ENCODE measurements at places on chromosomes 2 and 18.

GRCh38 chr2:124983595-124983994 is 958.5 kb downstream of the CNTNAP5 start:
- peak; percentile 88 for DNase-seq

GRCh38 chr2:224343226-224343625 is 58.7 kb downstream of the FAM124B start:
- no peak for DNase-seq

GRCh38 chr18:37598966-37599896 is 33.6 kb upstream of the CELF4 start:
- DNase-seq: no peak

- no peak for DNase-seq
These were observed 8.1 kb upstream of the TMEM200C start for GRCh38 chr18:5903386-5903785.

GRCh38 chr18:43893001-43893637 is 615.8 kb upstream of the SYT4 start:
- DNase-seq: peak; percentile 94

GRCh38 chr2:84022810-84023431 is 436.2 kb downstream of the SUCLG1 start:
- peak; percentile 38 for DNase-seq

- DNase-seq: no peak
These were observed 650.6 kb downstream of the SLC4A3 start for GRCh38 chr2:220278022-220278421.

DNA sequence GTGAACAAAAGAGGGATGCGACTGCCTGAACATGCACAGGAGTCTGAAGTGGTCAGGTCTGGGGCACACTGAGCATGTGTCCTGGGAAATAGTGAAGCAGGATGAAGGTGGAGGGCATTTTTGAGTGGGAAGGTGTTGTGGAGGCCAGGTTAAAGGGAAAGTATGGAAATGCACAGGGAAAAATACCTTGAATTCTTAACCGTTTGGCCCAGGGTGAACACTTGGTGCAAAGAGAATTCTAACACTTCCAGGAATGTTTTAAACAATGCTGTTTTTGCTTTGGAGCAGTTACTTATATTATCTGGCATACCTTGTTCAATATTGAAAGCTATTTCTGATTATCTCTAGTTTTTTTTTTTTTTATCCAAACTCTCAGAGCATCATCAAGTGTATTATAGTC is 623.5 kb downstream of the DCC start:
- no peak for DNase-seq

DNA sequence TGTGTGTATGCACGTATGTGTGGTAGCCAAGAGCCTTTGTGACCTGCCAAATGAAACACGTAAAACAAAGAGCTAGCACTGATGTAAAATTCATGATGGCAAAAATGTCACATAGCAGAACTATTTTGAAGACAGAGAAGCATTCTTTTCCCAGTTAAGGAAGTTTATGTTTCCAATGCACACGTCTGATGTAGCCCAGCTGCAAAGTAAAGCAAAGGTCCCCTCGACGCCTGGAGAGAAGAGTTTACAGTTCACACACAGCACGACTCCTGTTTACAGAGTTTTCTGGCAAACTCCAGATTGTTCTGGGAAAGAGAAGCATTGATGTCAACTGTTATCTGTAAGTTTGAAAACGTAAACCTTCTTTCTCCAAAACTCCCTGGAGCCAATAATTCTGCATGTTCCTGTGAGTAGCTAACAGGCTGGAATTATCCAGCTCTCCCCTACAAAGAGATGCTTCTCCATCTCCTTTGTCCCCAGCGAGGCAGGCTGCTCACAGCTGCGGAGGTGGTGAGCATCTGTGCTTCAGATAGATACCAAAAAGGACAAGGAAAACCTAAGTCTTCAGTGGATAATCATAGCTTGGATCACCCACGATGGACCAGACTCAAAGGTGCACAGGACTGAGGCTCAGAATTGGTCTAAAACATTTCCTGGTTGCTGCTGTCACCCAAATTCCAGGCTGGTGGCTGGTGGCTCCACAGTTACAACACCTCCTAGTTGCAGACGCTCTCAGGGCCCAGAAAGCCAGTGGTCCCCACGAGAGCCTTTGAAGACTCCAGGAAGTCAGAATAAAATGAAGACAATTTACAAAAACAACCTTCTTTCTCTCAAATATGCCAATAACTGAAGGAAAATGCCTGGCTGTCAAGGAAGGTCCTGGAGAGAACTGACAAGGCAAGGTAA is 87.4 kb downstream of the COL6A3 start:
- DNase-seq: peak; percentile 56

GRCh38 chr2:178513876-178514275 is 33.6 kb downstream of the PLEKHA3 start:
- peak; percentile 20 for DNase-seq

DNA sequence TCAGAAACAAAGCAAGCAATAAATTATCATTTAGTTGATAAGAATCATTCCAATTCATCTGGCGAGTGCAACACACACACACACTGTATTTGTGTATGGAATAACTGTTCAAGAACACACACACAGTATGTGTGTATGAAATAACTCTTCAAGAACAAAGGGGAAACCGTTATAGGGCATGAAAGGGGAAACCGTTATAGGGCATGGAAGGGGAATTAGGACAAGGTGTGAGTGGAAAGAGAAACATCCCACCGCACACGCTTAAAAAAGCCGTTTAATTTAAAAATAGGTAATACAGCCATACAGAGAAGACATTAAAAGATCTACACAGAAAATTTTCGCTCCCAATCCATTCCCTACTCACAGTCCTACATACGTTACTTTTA is 607 bp upstream of the TSN start:
- no peak for DNase-seq

DNA sequence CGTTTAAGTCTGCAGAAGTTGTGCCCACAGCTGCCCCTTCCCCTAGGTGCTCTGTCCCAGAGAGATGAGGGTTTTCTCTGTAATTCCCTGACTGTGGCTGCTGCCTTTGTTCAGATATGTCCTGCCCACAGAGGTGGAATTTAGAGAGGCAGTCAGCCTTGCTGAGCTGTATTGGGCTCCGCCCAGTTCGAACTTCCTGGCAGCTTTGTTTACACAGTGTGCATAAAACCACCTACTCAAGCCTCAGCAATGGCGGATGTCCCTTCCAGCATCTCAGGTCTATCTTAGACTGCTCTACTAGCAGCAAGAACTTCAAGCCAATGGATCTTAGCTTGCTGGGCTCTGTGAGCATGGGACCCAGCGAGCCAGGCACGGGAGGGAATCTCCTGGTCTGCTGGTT is 48.1 kb downstream of the LHCGR start:
- DNase-seq: no peak

GRCh38 chr18:23135550-23136325 is 453 bp downstream of the CABLES1 start:
- peak; percentile 64 for DNase-seq

GRCh38 chr2:207891086-207891844 is 121.6 kb upstream of the FZD5 start:
- no peak for DNase-seq

GRCh38 chr2:241633561-241633960 is 3.4 kb downstream of the THAP4 start:
- DNase-seq: no peak

GRCh38 chr2:75790814-75791467 is 80.2 kb upstream of the GCFC2 start:
- DNase-seq: no peak

DNA sequence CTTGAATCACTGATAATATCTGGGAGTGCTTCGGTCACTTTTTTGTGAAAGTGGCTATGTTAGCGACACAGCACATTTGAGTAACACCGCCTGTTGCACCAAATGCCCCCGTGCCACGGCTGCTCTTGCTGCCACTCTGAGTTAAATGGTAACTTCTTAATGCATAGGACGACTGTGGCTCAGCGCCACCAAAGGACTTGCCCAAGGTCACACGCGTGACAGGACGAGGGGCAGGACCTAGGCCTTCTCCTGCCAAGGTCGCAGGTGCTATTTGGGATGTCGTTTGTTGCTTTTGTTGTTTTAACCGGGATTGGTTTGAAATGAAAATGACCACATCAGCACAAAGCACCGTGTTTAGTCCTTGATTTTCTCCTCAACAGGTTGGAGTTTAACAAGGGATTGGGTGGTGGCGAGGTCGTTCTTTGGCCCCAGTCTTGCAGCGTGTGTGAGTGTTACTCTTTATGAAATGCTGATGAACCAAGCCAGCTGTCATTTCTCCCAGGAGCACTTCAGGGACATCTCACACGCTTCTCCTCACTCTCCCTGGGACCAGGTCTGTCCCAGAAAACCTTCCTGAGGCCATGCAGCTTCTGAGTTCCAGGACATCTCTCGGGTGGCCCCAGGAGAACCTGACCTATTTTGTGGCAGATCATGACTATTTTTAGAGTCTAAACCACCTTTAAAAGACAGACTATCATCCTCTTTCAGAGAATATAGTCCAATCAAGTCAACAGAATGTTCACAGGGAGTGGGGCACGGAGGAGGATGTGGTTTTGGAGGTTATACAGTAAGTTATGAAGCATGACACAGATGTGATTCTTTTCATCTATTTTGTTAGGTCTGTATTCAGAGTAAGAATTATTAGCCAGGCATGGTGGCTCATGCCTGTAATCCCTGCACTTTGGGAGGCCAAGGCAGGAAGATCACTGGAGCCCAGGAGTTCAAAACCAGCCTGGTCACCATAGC is 49.9 kb downstream of the MTCL1 start:
- peak; percentile 87 for DNase-seq

DNA sequence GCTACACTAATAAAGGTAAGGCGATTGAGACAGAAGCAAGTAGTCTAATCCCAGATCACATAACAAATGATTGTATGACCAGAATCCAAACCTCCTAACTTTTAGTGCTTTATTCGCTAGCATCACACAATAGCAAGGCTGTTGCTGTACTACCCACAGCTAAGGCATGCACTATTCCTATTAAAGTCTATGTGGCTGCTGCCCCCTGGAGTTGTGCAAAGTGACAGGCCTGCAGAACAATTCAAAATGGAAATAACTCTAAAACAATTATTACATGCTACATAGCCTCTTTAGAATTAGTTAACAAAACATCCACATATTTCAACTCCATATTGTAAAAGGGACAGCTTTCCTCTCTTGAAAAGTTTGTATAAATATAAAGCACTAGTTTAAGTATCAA is 6.0 kb downstream of the ERBB4 start:
- no peak for DNase-seq

DNA sequence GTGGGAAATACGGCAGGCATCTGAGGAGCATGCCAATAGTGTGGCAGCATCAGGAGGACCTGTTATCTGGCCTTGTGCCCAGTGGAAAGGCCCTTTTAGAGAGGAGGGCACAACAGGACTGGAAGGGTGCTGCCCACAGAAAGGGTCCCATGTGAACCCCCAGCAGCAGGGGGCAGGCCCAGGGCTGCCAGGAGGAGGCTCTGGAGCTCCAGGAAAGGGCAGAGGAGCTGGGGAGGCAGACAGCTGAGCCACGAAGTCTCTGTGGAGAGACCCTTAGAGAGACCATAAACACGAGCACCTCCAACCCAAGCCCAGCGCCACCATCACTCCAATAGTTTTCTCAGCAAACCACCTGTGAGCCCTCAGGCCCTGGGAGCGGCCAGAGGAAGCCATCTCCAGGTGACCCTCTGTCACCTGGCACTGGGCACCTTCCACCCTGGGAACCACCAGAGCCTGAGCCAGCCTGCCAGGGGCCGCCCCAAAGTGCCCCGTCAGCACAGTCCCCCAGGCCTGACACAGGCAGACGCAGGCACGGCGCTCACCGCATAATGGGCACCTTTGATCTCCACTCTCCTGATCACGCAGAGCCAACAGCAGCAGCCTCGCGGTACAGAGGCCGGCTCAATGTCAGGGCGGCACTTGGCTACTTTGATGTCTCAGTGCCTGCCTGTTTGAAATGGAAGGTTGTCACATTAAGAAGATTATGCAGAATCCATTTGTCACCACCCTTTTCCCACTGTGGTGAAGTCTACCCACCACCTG is 162.5 kb upstream of the RAB6C start:
- no peak for DNase-seq

GRCh38 chr2:233387225-233387624 is 32.9 kb downstream of the DGKD start:
- no peak for DNase-seq

DNA sequence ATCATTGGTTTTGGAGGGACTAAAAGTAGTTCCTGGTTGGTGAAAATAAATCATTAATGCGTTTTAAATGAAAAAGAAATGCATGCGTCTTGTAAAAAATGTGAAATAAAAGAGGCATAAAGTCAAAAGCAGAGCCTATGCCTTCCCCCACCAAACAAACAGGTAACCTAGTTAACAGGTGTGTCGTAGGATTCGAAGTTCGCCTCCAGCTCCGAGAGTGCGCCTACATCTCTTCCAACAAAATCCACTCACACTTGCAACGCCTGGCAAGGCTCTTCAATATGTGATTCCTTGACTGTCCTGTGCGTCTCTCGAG is 677 bp upstream of the SMAD4 start:
- DNase-seq: no peak

- DNase-seq: no peak
These were observed 59.8 kb downstream of the LDAH start for GRCh38 chr2:20762945-20763683.

GRCh38 chr2:33342705-33343104 is 133.7 kb upstream of the RASGRP3 start:
- no peak for DNase-seq

DNA sequence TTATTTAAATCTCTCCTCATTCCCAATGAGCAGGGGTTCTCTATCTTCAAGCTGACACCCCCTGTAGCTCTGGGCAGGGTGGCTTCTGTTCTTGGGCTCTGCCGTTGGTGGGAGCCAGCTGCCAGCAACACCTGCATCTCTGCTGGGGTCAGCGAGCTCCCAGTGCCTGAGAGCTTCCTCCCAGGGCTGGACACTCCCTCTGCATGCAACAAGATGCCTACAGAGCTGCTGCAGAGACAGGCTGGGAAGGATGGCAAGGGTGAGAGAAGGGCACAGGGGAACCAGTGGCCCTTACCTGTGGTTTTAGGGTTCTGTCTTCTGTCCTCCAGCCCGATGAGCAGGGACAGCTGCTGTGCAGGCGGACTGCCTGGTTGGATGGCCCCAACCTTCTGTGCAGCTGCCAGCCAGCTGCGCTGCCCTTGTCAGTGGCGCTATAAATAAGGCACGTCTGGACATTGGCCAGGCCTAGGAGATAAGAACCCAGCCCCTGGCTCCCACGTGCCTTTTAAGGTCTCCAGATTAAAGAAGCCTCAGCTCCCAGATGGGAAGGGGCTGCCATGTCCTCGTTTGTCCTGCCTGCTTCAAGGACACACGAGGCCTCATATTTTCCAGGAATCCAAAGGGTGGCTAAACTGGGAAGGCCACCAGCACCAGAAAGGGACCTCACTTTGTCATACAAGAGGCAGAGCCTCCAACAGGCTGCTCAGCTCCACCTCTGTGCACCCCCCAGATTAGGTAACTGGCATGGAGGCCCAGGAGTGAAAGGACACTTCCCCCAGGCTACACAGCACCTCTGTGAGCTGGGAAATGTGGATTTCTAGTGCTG is 39.5 kb upstream of the FHL2 start:
- peak; percentile 32 for DNase-seq

DNA sequence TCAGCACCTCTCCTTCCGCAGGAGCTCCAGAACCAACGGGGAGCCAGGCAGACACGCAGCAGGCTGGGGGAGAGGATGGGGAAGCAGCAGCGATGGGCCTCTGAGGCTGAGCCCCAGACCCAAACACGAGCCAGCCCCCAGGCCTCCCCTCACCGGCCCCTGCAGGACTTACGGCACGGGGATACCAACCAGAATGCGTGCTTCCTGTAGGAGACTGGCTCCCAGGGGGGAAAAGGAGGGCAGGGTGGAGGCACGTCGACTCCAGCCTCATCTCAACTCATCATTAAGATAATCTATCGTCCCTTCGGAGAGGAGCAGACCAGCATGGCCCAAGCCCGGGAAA is 495.1 kb upstream of the MYT1L start:
- no peak for DNase-seq
